Psoas muscle (tissue), 8 donors: ENCODE measurements at places on chromosomes 5 and 9. TPM values are rescaled to one million over a fixed set of nuclear protein-coding genes. Genes with fewer than 3 reads are reported as not detected.

- no peak for DNase-seq
- H3K27me3 ChIP-seq, result no peaks in the 10 kb centered on the region
- H3K4me1 ChIP-seq, result no peaks in the 10 kb centered on the region
- H3K36me3 ChIP-seq, result no peaks in the 10 kb centered on the region
- no peak overlapping the region for H3K4me3 ChIP-seq
Observed at GRCh38 chr9:126157826-126158587, 168.6 kb upstream of the MVB12B start.

DNA sequence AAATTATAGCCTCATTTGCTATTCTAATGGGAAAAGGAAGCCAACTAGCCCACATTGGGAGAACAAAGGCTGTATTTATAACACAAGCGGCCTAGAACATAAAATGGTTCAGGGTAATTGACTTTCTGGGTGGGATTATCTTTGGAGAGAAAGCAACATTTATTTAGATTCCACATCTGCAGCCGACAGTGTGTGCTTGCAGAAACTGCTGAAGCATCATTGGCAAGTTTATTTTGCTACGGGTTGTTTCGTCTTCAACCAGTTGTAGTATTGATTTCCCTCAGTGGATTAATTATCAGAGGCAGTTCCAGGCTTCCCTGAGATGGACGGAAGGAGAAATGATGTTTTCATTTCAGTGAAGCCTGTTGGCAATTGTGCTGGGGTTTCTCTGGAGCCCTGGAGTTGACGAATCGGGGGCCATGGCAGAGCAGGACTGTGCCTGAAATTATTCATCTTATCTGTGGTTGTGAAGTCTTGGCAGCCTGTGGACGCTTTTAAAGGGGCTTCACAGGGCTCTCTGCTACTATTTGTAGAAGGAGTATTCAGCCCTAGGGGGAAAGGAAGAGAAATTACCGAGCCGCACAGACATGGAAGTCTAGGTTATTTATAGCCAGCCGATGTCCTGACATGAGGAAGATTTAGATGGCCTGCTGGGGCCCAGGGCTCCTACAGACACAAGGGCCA, 290.6 kb upstream of the IRX4 start:
- no peaks in the 10 kb centered on the region for H3K36me3 ChIP-seq
- no peak overlapping the region for H3K27ac ChIP-seq
- no peaks in the 10 kb centered on the region for H3K4me1 ChIP-seq
- H3K4me3 ChIP-seq, result no peak overlapping the region
- no peak for DNase-seq
- H3K27me3 ChIP-seq, result peaks cover 28% of the 10 kb centered on the region

DNA sequence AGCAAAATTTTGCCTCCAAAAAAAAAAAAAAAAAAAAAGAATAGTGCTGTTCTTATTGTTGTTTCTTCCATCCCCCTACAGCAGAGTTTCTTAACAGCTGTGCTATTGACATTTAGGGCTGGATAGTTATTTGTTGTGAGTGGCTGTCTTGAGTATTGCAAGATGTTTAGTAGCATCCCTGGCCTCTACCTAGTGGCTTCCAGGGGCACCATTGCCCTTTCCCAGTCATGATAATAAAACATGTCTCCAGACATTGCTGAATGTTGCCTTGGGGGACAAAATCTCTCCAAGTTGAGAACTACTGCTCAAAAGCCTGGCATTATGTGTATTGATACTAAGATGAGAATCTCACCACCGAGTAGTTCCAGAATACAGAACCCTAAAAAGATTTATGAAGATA, 108.7 kb downstream of the PALM2AKAP2 start:
- H3K4me1 ChIP-seq, result peaks cover 19% of the 10 kb centered on the region
- H3K27ac ChIP-seq, result no peak overlapping the region
- DNase-seq, result no peak
- H3K4me3 ChIP-seq, result no peak overlapping the region
- H3K36me3 ChIP-seq, result no peaks in the 10 kb centered on the region
- H3K27me3 ChIP-seq, result no peaks in the 10 kb centered on the region

DNA sequence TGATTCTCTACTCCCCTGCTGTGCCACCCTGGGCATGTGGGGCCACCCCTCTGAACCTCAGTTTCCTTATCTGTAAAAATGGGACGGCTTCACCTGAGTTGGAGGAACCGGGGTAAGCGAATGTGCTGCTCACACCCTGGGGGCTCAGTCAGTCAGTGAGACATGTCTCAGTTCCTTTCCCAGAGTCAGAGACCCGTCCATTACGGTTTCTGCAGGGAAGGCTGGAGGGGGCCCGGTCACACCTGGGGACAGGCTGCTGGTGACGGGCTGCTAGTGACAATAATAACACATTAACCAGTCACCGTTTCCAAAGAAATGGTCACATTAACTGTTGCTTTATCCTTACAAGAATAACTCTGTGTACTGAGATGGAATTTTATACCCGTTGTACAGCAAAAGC, 282.4 kb downstream of the NSG2 start:
- no peaks in the 10 kb centered on the region for H3K36me3 ChIP-seq
- no peak for DNase-seq
- H3K27ac ChIP-seq, result no peak overlapping the region
- peaks cover 28% of the 10 kb centered on the region for H3K27me3 ChIP-seq
- H3K4me3 ChIP-seq, result no peak overlapping the region

DNA sequence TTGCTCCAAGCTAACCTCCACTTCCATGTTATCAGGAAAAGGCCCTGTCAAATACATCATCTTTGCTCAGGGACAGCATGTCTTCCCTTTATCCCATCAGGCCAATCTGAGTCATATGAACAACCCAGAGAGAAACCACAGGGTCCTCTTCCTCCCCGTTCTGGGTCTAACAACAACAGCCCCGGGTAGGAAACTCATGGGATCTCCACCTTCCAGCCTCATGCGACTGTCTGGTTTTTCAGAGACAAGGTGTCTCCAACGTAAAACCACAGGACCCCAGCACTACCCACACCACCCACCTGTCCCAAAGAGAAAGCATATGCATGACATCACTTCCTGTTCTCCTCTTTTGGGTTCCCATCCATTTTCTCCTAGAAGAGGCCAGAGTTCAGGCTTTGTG, 217.9 kb downstream of the ENC1 start:
- no peak overlapping the region for H3K4me3 ChIP-seq
- H3K27me3 ChIP-seq, result no peaks in the 10 kb centered on the region
- no peak overlapping the region for H3K27ac ChIP-seq
- H3K4me1 ChIP-seq, result peaks cover 22% of the 10 kb centered on the region
- H3K36me3 ChIP-seq, result no peaks in the 10 kb centered on the region
- no peak for DNase-seq

- no peak for DNase-seq
- no peak overlapping the region for H3K4me3 ChIP-seq
- H3K4me1 ChIP-seq, result no peaks in the 10 kb centered on the region
- H3K27ac ChIP-seq, result no peak overlapping the region
Observed at GRCh38 chr5:12611132-12611531, 706.9 kb upstream of the CTNND2 start.

DNA sequence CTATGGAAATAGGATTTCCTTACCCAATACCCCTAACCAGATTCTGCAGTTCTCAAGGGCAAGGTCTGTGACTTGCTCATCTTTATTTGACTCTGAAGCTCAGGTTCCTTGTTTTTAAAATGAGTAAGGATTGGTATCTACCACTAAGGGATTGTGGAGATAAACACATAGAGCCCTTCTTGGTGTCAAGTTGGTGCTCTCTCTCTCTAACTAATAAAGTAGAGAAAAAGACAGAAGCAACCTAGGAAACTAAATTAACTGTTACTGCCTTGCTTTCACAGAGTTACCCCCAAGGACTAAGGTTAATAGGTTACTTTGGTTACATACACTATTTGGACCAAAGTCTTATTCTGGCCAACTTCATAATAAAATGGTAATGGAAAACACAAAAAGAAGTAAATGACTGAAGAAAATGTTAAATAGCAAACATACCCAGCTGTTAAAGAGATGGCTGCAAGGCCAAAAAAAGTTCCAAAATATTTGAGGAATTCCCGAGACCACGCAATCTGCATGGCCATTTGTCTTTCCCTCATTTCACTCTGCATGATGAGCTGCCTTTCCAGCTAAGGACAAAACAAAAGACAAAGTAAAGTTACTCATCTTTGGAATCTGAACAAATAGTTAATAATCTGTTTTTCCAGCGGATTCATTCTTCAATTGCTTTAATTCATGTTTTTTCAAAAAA, 21.8 kb upstream of the RLN1 start:
- no peak overlapping the region for H3K4me3 ChIP-seq
- DNase-seq, result no peak
- H3K36me3 ChIP-seq, result no peaks in the 10 kb centered on the region
- no peaks in the 10 kb centered on the region for H3K27me3 ChIP-seq

- DNase-seq, result no peak
- no peak overlapping the region for H3K27ac ChIP-seq
- no peaks in the 10 kb centered on the region for H3K36me3 ChIP-seq
- no peaks in the 10 kb centered on the region for H3K27me3 ChIP-seq
Observed at GRCh38 chr5:80644900-80645299, 9.6 kb upstream of the MSH3 start.

GRCh38 chr9:28970241-28970654, 1397.0 kb upstream of the C9orf72 start:
- no peak for DNase-seq
- no peak overlapping the region for H3K4me3 ChIP-seq
- H3K27me3 ChIP-seq, result no peaks in the 10 kb centered on the region

The ITGA2 gene
- total RNA-seq, result 0.36 TPM
